ENCODE measurements at places on chromosomes 7 and 10.
A peak's percentile ranks its signal among the peaks of the same experiment; 100 is the strongest.

- no peak for DNase-seq
These were observed 250.6 kb upstream of the NPVF start for GRCh38 chr7:25478925-25479324.

- no peak for DNase-seq
These were observed 83.5 kb downstream of the PRR15 start for GRCh38 chr7:29647020-29647654.

- DNase-seq = no peak
These were observed 18.6 kb upstream of the DNAJB6 start for GRCh38 chr7:157318015-157318706.

DNA sequence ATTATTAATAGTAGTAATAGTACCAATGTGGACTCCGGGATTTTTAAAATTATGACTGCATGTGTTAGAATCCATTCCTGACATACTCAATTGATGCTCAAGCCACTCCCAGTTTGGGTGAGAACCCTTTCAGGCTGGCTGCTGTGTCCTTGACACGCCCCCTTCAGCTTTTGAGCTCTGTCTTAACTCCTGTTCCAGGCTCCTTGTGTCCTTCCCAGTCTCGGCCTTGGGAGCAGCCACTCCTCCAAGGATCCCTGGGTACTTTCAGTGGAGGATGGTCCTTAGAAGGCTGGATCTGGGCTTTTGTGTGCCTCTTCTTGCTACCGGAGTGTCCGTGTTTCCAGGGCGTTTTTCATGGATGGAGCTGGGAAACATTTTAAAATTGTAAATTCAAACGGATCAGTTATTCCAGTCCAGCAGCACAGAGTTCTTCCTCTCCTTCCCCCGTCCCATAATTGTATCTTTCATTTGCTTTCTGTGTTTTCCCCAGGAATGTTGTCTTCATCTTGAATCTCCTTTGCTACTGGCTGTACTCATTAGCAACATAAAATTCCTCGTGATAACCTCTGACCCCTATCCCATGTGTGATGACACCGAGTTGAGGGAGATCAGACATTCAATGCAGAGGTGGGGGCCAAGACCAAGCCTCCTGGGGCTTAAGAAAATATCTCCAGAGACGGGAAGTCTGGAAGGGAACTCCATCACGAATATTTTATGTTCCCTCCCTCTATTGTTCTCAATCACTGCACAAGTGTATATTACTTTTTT lies 40.0 kb upstream of the PFKFB3 start:
- DNase-seq = no peak

DNA sequence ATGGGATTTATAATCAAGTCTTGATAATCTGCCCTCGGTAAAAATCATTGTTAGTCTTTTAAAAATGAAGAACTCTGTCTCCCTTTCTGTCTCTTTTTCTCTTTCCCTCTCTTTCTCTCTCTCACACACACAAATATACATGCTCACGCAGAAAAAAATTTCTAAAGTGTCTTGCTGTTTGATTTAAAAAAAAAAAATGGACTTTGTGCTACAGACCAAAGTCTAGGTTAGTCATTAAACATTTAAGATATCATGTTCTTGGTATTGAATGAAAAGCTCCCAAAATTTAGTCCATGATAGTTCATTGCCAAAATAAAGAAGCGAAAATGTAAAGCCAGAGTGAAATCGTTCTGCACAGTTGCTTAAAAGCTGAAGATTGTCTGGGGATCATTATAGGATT lies 665.8 kb downstream of the SORCS1 start:
- DNase-seq = no peak

GRCh38 chr10:50629495-50630122 lies 5.9 kb upstream of the SGMS1 start:
- DNase-seq = no peak

DNA sequence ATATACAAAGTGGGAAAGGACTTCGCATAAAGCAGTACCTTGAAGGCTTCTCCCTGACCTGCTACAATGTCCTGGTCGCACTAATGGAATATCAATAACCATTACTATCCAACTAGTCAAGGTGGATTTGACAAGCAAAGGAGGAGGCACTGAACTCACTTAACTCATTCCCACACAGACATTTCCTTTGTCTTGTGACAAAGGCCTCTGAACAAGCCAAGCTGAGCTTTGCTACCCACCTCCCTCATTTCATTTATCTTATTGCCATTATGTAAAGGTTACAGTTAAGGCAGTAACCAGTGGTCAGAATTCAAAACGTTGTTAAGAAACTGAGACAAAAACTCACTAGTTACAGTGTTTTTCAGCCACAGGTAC lies 7.3 kb downstream of the ELMO1 start:
- no peak for DNase-seq

DNA sequence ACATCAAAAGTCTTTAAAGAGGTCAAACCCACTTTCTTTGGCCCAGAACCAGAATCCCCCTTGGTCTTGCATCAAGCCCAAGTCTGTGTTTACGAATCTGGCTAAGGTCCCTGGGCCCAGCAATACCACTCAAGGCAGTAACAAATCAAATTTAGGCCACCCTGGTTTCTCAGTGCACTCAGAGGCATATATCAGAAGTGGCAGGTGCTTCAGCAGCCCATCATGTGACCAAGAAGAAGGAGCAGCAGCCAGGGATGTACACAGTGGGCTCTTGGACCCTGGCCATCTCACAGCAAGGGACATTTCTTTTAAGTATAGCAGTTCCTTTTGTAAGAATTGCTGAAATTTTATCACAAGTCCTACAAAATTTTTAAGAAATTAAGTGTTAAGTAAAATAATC lies 7.3 kb upstream of the SLC25A13 start:
- no peak for DNase-seq

DNA sequence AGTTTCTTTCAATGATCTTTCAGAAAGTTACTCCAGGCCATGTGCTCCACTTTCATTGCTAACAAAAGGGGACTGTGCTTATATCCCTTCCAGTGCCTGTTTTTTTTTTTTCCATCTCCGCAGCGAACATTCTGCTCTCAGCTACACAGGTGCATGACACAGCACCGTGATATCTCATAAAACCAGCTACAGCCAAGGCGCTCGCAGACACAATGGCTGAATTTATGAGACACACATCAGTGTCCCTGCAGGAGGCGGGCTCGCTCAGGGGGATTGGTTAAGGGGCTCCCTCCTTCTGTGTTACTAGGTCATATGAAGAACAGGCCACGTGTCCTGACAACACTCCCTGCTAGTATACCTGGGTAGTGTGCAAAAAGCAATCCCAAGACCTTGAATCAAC lies 245.5 kb downstream of the SKAP2 start:
- peak; percentile 84 for DNase-seq

GRCh38 chr7:21850531-21851285 lies 95.0 kb downstream of the CDCA7L start:
- DNase-seq = no peak

DNA sequence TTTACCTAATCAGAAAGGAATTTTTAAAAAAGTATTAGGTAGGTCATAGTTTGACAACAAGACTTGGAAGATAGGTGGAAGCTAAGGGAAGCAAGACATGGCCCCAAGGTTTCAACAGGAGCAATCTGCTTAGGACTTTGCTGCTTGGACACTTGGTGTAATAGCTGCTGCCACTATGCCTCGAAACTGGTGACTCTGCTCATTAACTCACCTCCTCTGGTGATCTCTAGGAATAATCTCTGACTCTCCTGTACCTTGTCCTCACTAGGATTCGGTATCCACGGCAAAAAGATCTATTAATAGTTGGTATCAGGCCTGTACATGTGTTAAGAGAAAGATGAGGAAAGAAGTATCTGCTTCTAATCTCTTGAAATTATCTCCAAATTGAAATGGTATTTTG lies 53.1 kb downstream of the PTEN start:
- DNase-seq = no peak

DNA sequence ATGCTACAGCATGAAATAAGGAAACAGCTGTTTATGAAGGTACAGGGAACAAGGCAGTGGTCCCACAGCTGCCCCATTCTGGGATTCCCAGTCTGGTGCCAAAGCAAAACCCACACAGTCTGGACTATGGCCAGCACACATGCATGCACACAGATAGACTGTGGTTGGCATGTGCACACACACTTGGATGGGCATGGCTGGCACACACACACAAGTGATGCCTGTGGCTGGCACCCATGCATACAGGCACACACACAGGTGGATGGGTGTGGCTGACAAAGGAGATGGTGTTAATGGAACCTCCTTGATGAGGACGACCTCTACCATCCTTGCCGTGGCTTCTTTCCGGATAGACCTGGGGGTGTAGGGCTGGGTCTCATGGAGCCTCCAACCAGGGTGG lies 114.0 kb upstream of the LYZL2 start:
- DNase-seq = no peak
